ENCODE measurements at places on chromosomes 7 and 10.

DNA sequence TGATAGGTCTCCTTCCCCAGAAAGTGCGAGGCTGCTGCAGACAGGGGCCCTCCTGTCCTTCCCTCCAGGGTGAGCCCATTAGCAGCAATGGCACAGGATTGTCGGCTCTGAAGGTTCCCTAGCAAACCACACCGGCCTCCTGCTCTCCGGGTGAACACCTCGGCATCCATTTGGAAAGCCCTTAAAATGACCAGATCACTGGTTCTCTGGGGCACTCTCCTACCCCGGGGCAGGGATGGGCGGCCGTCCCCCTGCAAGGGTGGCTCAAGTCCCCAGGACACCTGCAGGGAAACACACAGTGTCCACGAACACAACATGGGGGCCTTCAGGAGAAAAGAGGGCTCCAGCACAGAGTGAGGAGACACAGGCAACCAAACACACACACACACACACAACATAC, 459.1 kb downstream of the PTPRN2 start:
- no peak for DNase-seq

DNA sequence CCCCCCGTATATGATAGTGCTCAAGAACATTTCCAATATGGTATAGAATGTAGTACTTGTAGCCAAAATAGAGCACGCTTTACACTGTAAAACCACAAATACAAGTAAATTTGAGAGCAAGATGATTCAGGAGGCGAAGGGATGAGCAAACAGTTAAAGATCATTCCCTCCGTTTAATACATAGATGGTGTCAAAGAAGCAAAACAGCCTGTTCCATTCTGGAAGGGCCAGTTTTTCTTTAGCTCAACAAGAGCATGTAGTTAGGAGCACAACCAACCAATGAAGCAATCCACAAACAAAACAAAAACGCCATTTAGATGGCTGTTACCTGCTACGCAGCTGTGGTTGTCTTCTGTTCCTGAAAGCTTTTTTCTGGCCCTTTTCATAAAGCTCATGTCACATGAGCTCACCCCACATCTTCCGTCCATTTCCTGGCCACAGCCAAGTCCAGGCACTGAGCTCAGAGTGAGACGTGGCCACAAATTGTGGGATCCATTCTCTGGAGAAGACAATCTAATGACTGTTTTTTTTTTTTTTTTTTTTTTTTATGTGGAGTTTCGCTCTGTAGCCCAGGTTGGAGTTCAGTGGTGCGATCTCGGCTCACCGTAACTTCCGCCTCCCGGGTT, 185.6 kb downstream of the FANK1 start:
- no peak for DNase-seq

GRCh38 chr10:106625751-106626150, 538.8 kb downstream of the SORCS1 start:
- no peak for DNase-seq

DNA sequence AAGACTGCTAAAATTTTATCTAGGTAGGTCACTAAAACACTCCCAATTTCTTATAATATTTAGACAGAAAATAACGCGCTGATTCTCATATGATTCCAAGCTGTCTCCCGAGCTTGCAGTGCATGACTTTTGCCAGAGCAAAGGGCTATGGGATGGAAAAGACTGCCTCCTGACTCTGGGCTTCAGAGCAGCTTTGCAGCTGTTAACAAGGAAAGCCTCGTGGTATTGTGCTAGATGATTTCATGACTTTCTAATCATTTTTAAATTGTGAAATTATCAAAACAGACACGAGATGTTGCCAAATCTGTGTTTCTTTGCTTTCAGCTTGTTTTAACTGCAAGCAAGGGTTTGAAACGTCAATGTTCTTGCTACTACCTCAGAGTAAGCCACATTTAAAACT, 238.3 kb downstream of the AGMO start:
- DNase-seq = peak; percentile 17

DNA sequence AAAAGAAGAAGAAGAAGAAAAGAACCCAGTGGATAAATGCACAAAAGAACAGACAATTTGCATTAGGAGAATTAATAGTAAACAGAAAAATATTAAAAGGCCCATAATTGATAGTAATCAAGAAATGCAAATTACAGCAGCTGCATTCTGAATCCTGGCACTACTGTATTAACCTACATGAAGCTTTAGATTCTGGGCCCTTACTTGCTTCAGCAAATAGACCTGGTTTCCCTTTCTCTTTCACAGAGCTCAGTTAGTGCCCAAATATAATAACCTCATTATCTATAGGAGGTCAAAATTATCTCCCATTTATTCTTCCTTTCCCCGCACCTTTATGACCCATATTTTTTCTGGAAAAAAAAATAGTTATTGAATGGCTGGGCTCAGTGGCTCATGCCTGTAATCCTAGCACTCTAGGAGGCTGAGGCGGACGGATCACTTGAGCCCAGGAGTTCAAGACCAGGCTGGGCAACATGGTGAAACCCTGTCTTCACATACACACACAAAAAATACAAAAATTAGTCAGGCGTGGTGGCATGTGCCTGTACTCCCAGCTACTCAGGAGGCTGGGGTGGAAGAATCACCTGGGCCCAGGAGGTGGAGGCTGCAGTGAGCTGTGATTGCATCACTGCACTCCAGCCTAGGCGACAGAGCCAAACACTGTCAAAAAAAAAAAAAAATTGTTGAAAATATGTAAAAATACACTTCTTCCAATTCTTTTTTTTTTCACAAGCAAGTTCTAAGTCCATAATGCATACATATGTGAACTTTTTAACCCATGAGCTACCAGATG, 36.0 kb upstream of the PIK3AP1 start:
- no peak for DNase-seq

DNA sequence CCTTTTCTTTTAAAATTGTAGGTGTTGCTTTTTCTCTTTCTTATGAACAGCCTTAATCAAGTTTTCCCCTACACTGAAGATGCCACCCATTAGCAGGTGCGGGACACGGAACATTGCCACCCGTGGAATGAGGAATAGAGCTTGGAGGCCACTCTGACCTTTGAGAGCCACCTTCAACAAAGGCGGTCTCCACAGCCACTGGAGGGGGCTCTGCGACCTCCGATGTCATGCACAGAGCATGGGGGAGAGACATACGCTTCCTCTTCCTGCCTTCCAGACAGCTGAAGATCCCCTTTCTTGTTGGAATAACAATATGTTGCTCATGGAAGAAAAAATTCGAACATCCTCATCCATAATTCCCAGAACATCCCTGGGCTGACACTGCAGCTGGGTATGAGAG, 39.1 kb downstream of the ADARB2 start:
- no peak for DNase-seq

DNA sequence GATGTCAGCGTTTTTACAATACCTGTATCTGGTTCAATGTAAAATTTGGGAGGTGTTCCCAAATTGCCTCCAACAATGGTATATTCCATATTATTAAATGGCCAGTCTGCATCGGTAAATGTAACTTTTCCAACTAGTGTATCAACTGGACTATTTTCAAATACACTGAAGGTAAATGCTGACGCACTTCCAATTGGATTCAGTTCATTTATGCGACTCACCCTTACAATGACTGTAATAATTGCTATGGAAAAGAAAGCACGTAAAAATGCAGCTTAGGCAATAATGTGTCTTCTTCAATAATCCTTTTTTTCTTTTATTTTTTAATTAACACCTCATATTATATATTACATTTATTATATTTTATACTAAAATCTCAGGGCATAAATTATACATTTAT, 209.1 kb downstream of the HGF start:
- no peak for DNase-seq

GRCh38 chr10:105769248-105770184, 1128.4 kb downstream of the SORCS3 start:
- DNase-seq = no peak

DNA sequence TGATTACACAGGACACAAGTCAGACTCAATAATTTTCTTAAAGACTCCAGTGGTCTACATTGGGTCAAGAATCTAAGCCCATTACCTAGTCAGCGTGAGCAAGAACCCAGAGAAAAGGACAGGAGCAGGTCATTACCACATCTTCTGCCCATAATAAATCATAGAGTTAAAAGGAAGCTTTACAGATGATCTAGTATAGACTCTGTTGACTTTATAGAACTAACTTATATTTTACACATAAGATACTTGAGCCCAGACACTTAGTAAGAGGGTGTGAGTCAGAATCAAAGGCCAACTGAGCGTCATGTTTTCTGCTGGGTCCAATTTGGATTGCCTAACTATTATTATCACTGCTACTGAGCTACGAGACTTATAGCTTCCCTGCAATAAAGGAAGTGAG, 206.1 kb upstream of the NPSR1 start:
- peak; percentile 39 for DNase-seq

- DNase-seq = peak; percentile 59
Observed at GRCh38 chr10:98262571-98262970, 5.4 kb downstream of the LOXL4 start.

DNA sequence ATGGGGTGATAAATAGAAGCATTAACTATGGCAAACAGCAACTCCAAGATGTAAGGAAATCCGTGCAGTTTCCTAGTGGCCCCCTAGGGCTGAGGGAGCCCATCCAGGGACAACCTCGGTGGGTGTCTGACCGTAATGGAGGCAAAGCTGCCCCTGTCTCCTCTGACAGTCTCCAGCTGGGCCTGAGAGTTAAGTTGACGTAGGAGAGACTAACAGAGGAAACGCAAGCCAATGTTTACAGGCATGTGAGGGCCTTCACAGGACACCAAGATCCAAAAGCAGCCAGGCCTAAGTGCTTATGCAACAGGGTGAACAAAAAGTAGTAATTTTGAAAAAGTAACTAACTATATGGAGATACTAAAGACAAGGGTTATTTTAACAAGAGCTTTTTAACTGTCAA, 330.0 kb upstream of the C7orf33 start:
- DNase-seq = no peak

DNA sequence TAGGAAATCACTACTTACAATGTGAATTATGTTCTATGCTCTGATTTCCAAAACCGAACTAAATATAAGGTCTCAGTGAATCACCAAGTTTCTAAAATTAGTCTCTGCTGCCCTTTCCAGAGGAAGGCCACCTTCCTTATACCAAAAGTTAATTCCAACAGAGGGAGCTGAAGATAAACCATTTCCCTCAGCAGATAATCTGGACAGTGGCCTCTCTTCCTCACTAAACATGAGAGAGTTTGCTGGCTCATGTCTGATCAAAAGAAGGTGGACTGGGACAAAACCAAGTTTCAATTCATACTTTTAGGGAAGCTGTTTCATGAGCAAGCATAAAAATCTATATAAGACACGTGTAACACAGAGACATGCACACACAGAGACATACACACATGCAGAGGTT, 6.4 kb downstream of the FEZF1 start:
- no peak for DNase-seq

DNA sequence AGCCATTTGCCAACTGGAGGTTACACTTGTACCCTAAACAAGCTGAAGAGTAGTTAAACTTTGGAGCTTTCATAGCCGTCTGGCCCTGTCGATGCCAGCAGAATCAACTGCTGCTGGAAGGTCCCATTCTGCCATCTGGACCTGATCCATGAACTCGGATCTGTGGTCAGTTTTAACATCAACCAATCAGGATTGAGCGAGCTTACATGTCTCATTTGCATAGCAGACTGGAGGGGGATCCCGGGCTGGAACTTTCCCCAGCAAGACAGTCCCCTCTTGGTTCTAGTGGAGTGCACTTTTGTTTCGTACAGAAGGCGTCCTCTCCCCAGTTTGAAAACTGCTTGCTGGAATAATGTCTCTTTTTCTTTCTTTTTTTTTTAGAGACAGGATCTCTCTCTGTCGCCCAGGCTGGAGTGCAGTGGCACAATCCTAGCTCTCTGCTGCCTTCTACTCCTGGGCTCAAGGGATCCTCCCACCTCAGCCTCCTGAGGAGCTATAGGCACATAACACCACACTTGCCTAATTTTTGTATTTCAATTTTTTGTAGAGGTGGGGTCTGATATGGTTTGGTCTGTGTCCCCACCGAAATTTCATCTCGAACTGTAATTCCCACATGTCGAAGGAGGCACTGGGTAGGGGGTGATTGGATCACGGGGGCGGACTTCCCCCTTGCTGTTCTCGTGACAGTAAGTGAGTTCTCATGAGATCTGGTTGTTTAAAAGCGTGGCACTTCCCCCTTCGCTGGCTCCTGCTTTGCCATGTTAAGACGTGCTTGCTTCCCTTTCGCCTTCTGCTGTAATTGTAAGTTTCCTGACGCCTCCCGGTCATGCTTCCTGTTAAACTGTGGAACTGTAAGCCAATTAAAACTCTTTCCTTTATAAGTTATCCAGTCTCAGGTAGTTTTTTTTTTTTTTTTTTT, 42.8 kb upstream of the SEPHS1 start:
- DNase-seq = peak; percentile 7

- DNase-seq = no peak
Observed at GRCh38 chr7:4010923-4011656, 671.0 kb upstream of the FOXK1 start.

DNA sequence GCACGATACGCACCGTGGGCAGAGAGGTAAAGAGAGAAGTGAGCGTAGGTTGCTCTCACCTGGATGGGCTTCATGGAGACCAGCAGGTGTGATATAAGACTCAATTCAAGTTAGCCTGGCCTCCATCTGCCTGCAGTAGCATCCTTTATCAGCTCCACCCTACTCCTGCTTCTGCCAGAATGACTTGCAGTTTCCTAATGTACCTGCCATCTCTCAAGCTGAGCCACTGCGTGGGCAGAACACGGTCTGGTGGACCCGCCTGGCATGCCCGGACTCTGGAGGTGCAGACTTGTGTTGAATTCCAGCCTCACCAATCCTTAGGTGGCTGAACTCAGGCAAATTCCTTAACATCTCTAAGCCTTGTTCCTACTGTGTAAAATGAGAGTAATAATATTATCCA, 64.3 kb downstream of the STEAP1B start:
- no peak for DNase-seq

DNA sequence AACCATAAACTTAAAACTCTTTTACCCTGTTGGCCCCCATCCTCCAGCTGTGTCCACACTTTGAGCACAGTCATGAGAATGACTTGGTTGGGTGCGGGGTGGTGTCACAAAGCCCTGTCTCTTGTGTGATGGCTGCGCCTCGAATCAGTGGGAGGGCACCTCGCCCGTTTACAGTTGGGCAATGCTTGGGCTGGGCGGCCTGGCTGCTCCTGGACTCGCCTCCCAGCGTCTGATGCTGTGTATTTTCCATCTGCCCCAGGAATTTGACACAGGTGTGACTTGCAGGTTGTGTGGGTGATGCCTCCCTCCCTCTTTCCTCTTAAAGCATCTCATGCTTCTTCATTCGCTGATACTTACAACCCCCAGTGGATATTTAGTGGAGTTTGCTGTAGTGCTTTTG, 33.7 kb downstream of the CHST12 start:
- no peak for DNase-seq

DNA sequence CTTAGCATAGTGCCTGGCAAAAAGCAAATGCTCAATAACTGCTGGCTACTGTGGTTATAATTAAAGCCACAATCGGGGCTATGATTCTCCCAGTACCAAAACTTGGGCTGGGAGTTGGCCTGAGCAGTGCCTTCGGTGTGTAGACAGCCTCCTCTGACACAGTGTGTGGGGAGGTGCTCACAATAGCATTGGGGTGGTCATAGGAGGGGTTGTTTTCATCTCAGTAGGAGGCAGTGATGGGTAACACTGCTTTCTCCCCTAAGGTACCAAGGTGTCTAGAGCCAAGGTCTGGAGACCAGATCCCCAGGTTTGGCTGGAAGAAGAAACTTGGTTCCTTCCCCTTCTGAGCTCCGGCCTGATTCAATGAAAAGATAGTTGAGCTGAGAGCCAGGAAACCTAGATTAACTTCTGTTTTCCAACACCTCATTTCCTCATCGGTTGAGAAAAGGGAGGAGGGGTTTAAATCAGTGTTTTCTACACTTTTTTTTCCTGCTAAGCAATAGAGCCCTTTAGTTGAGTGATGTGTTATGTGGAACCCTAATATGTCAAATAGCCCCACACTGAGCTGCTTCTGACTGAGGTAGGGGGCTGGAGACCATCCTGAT, 68.2 kb downstream of the LRMDA start:
- no peak for DNase-seq

All from AG10803 (cell line).